Mesenchymal stem cell (in vitro differentiated cells and primary cell): ENCODE measurements at places on chromosomes 5 and 9.

GRCh38 chr5:107670087-107670931 lies 428 bp downstream of the EFNA5 start:
- peak; percentile 58 for DNase-seq

DNA sequence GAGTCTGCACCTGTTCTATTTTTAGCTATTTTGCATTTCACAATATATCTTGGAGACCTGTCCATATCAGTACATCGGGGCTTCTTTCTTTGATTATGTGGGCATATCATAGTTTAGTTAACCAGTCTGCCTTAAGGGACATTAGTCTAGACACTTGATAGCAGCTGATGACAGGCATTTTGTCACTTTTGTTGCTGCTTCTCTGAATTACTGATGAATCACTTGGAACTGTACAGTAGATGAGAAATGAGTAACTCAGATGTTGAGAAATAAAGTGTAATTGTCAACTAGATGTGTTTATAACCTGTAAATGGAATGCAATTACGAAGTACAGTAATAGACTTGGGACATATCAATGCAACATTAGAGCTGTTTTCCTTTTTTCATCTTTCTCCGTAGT lies 7.1 kb downstream of the ZFP2 start:
- DNase-seq: no peak

- peak; percentile 12 for DNase-seq
Measured at GRCh38 chr9:81411961-81412360, 277.4 kb downstream of the TLE1 start.

DNA sequence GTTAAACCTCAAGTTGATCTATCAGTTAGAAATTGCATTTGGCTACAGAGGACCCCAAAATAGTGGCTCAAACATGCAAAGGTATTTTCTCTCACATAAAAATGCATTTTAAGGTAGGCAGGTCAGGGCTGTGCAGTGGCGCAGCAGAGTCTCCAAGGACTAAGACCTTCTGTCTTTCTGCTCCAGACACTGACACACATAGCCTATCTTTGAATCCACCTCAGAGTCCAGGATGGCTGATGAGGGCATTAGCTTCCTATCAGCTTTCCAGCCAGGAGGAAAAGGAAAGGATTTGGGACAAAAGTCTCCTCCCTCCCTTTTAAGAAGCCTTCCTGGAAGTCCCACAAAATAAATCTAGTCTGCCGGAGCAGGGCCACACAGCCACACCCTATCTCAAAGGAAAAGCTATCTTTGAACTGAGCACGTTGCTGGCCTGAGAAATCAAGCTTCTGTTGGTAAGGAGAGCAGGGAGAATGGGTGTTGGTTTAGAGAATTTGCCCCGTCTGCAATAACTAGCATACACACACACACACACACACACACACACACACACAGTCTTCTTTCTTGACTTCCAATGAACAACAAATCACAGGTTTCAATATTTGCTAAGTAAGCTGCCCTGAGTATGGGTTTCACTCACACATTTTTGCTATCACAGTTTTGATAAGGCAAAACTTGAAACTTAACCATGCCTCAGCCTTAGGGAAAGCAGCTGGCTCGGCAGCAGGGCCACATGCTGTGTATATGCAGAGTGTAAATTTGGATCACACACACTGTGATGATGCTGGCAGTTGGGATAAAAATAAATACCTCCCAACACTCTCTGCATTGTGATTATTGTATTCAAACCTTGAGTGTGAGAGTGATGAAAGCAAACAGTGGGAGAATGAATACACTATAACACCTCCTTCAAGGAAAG lies 116.6 kb upstream of the MAP3K1 start:
- no peak for DNase-seq

GRCh38 chr9:1210954-1211353 lies 160.8 kb downstream of the DMRT2 start:
- DNase-seq: no peak

GRCh38 chr9:88005240-88005639 lies 30.9 kb upstream of the CDK20 start:
- DNase-seq: no peak

DNA sequence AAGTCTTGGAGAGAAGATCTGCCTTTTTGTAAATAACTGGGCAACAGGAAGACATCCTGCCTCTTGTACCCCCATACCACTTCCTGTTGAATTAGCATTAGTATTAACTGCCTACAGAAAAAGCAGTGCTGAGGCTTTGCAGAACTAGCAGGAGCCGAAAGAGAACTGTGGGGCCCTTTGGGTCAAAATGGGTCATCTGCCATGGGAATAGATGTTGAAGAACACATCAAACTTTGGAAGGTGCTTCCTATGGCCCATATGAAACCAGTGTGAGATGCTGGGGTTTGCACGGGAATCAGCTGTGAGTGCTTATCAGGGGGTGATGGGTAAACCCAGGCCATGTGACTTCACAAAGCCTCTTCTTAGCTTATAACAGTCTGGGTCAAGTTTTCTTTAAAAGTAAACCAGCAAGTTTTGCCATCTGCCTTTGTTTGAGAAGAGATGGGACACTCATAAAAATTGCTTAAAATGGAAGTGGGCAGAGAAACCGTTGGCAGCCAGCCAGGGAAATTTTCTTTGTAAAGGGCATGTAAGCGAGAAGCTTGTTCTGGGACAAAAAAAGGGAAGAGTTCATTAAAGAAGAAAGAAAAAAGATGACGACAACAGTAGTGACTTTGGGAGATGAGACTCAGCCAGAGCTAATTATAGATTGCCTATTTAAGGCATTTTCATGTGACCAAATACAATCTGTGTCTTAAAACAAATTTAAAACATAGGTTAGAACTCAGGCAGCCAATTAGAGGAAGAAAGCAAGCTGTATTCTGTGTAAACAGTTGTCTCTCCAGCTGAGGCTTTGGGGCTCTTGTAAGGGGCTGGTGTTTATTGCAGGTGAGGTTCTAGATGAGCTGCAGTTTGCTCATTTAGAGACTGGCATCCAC lies 4.4 kb downstream of the SLC25A25 start:
- DNase-seq: peak; percentile 94

DNA sequence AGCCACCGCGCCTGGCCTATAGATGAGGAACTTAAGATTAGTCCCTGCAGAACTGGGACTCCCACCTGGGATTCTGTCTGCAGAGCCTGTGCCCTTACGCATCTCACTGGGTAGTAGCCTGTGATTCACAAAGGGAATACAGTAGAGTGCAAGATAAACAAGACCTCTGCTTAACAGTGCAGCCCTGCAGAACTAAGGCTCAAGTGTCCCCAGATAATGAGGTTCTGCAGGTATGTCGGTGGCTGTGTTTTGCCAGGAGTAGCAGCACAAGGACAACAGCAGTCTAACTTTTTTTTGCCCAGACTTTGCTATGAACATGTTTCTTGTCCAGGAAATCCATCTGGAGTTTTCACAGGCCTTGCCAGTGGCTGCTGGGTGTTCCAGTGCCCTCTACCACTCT lies 59.7 kb downstream of the DCP2 start:
- no peak for DNase-seq

DNA sequence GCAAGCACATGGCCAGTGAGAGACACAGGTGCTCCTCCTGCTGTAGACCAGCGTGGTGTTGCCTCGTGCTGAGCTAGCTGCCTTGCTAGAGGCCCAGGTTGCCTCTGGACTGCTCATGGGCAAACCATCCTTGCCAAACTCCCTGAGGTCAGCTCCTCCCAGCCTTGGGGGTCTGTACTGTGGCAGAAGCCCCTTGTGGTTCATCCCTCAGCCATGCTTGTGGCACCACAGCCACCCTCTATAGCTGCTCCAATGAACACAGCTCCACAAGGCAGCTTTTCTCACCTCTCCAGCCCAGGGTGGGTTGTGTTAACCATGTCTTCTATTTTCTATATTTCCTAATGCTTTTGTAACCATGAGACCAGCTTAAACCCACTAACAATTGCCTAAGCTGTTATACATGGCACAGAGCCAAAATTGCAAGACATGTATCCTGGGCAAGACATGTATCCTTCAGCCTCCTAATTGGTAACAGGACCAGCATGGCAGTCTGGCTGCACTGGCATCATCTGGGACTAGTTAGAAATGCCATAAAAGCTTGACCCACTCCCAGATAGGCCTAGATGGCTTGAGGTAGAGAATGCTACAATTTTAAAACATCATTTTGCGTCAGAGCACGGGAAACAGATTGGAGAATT lies 183.1 kb upstream of the S1PR3 start:
- DNase-seq: no peak
